Choroid plexus epithelial cell (primary cell): ENCODE measurements at places on chromosomes 3 and 15.

DNA sequence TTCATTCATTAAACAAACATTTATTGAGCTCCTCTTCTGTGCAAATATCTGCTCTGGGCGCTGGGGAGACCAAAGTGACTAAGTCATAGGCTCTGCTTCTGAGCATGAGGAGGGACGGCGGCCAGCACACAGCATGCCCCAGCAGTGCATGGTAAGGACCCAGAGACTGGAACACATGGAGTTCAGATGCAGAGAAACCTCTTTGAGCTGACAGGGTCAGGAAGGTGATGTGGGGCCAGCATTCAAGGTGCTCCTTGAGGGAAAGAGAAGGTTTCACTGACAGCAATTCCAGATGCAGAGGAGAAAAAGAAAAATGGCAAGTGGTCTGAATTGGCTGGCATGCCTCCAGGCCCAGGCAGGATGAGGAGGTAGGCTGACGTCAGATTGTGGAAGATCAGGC, 234.5 kb downstream of the UACA start:
- no peak for DNase-seq

- no peak for DNase-seq
These were observed 89.0 kb downstream of the PPCDC start for GRCh38 chr15:75112278-75112847.

GRCh38 chr15:94335616-94336015, 104.3 kb downstream of the MCTP2 start:
- no peak for DNase-seq

GRCh38 chr3:184812662-184813042, 686 bp downstream of the VPS8 start:
- no peak for DNase-seq

- DNase-seq, result no peak
These were observed 108.2 kb downstream of the TP63 start for GRCh38 chr3:189739378-189739777.

- no peak for DNase-seq
These were observed 60.9 kb upstream of the DIPK2A start for GRCh38 chr3:143910756-143911155.

- no peak for DNase-seq
These were observed 127.1 kb downstream of the ABHD5 start for GRCh38 chr3:43817825-43818224.

DNA sequence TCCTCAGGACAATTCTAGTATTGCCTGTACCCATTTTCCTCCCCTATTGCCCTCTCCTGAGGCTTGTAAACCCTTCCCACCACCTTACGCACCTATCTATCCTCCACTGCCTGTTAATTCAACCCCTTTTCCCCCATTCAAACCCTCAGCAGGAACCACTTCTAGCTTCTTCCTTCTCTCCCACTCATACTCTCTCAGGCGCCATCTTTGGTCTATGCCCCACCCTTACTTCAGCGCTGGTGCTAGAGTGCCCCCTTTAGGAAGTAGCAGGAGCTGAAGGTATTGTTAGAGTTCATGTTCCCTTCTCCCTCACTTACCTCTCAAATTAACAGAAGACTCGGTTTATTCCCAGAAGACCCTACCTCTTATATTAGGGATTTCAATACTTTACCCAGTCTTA, 121.8 kb upstream of the NLGN1 start:
- DNase-seq, result no peak

DNA sequence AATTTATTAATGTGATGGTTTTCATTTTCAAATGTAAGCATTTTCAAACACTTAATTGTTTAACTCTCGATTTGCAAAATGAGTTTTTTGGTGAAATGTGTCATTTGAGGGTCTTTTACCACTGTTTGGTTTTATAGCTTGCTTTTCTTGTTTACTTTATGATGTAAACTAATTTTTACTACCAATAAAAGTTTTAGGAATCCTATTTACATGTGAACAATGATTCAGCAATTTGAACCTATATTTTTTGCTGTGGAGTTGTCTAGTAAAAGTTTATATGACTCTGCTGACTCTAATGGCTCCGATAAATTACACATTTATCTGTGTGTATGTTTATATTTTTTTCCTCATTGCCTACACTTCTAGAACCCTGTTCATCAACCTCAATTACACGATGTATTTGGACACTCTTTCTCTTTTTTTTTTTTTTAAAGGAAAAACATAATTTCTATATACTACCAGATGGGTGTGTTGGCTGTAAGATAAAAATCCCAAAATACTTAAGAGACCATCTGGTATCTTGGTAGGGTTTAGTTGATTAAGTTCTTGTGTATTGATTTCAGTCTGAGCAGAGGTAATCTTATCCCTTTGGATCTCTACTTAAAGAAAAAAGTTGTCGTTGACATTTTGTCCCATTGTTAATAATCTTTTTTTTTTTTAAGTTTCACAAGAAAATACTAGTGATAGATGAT, 89.5 kb downstream of the PTPRG start:
- DNase-seq, result no peak

DNA sequence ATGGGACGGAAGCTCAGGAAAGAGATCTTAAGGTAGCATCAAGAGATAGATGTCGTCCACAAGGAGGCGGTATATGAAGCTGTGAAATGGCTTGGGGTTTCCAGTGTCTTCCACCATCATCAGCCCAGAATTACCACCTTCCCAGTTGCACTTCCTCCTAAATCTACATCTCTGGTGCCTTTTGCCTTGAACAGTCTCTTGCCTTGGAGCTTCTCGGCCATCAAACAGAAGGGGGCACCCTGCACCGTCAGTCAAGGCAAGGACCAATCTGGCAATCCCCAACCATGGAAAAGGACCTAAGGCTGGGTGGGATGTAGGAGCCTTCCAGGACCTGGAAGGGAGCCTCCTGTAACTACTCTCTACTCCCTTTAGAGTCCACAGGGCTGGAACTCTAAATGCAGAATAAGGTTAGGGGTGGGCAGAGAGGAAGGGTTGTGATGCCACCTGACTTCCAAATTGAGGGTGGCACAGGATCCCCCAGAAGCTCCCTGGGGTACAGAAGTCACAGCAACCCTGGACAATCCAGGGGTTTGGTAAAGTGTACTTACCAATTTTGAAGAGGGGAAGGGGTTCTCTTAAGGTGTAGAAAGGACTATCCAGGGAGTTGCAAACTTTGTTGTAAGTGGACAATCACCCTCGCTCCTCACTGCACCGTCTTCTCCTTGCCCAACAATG, 1.0 kb upstream of the RYR3 start:
- DNase-seq, result peak; percentile 5

DNA sequence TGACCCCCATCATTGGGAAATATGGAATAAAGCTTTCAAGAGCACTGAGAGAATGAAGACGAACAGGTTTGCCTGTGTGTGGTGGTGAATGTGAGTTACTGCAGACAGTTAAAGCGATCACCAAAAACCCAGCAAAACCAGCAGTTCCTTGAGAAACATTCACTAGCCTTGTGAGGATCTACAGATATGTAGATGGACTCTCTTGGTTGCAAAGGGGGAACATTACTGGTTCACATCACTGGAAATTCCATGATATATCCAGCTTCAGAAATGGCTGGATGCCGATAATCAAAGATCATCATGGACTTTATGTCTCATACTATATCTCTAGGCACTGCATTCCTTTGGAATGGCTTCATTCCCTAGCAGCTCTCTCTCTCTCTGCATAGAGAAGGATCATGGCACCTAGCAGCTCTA, 10.2 kb upstream of the HERC1 start:
- DNase-seq, result peak; percentile 28

- DNase-seq, result no peak
These were observed 102.8 kb downstream of the TBC1D2B start for GRCh38 chr15:77974416-77975331.

DNA sequence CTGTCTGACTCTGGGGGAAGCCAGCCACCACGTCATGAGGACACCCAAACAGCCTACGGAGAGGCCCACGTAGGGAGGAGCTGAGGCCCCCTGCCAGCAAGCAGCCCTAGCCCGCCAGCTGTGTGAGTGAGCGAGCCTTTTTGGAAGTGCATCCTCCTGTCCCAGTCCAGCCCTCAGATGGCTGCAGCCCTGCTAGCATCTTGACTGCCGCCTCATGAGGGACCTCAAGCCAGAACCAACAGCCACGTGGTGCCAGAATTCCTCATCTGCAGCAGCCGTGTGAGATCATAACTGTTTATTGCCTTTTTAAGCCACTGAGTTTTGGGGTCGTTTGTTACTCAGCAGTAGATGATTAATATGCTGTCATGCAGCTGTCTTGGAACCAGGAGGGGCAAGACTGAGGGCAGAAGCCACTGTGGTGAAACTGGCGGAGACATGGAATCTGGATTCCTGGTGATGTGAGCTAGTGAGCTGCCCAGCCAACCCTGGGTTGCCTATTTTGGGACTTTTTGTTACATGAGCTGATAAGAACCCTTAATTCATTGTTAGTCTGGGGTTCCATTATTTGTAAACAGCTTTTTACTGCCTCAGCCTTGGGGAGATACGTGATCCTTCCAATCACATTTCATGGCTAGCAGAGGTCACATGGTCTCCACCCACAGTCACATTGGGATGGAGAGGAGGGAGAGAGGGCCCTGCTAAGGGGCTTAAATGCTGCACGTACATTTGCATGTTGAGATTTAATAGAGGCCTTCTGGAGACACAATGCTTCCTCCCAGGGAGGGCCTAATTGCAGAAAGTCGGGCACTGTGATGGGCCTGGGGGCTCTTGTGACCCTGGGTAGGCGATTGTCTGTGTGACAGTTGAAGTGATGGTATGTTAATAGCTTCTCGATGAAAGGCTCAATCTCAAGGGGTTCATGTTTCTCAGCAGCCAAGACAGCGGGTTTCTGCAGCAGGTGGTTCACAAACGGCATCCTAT, 73.8 kb downstream of the RPLP1 start:
- no peak for DNase-seq

DNA sequence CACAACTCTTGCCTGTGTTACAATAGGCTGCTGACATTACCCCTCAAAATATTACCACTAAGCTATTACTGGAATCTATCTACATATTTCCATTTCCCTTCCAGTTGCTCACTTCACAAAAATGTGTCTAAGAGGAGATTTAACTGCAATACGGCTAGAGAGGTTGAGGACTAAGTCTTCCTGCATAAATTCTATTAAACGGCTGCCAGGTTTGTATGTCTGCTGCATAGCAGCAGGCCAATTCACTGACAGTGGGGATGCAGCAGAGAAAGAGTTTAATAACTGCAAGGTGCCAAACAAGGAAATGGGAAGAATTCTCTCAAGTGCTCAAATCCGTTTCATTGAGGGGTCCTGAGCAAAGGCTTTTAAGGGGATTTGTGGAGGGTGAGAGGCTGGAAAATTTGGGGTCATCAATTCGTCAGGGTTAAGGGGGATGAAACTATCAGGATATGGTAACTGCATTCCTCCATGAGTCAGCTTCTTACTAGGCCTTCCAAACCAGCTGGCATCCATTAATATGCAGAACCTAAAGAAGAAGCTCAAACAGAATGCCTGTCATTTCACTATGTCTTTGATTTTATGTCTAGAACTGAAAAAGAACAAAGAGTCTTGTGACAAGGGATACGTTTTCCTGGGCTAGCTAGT, 675.6 kb downstream of the TBL1XR1 start:
- DNase-seq, result peak; percentile 76

GRCh38 chr15:62446984-62447383, 281.9 kb upstream of the C2CD4B start:
- no peak for DNase-seq

GRCh38 chr15:86446253-86446640, 366.6 kb downstream of the AGBL1 start:
- no peak for DNase-seq

DNA sequence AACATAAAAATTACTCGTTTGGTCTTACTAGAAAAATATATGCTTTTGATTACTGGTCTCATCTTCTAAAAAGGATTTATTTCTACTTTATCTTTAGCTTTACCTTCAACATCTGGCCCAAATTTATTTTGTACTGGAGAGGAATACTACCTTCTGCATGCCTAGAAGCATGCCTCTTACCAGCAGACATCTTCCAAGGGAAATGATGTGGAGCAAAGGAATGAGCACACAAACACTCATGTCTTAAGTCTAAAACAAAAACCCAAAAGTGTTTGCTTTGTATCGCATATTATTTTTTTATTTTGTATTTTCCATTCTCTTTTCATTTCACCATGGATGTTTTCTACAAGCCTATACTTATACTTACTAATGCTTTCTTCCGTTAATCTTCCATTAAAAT, 304.6 kb upstream of the KCNMB2 start:
- no peak for DNase-seq

- peak; percentile 63 for DNase-seq
These were observed 56.0 kb downstream of the KAT2B start for GRCh38 chr3:20096135-20096685.

- DNase-seq, result no peak
These were observed 137.7 kb upstream of the EOMES start for GRCh38 chr3:27859821-27860220.

DNA sequence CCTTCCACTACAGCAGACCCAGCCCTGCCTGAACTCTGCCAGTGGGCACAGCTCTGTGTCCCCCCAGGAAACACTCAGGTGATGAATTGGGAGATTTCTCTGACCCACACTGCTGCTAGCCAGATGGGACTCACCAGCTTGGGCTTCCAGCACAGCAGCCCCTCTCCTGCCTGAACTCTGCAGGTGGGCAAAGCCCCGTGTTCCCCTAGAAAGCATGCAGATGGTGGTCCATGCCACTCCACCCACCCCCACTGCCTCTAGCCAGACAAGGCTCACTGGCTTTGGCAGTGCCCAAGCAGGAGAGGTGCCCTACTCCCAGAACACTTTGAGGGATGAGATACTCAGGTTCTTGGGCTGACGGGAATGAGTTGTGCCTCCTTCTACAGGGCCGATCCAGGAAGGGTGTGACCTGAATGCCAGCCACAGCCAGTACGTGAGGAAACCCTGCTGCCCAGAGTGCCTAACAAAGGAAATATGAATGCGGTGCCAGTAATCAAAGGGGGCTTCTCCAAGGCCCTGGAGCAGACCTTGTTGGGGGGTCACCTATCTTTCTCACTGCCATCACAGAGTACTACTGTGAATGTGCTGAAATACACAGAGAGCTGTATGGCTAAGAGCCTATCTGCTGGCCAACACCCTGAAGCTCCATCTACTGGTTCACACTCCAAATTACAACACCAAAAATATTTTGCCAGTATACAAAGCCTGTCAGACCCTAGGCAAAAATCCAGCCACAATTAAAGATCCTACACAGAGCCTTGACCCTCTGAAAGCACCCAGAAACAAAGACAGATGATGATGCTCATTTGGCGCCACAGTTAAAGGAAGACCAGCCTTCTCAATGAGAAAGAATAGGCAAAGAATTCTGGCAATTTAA, 61.9 kb downstream of the BTLA start:
- DNase-seq, result peak; percentile 83

GRCh38 chr3:75192146-75192616, 471.9 kb upstream of the FRG2C start:
- peak; percentile 57 for DNase-seq

GRCh38 chr15:38745126-38745525, 180.5 kb upstream of the RASGRP1 start:
- DNase-seq, result no peak

DNA sequence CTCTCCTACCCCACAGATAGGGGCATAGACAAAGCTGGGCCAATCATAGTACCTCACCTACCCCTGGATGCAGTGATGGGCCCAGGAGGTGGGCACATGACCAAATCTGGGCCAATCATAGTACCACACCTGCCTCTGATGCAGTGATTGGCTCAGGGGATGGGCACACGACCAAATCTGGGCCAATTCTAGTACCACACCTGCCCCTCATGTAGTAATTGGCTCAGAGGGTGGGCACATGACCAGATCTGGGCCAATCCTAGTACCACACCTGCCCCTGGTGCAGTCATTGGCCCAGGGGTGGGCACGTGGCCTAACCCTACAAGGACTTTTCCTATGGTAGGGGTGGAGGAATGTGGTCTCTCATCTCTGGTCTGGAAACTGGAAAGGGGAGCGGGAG, 56.9 kb upstream of the MEF2A start:
- DNase-seq, result no peak
